Cerebellar cortex (tissue), 1 donor: ENCODE measurements at places on chromosomes 7 and 10.

GRCh38 chr7:38318803-38319416 lies 45.5 kb upstream of the TARP start:
- DNase-seq, result peak; percentile 39

DNA sequence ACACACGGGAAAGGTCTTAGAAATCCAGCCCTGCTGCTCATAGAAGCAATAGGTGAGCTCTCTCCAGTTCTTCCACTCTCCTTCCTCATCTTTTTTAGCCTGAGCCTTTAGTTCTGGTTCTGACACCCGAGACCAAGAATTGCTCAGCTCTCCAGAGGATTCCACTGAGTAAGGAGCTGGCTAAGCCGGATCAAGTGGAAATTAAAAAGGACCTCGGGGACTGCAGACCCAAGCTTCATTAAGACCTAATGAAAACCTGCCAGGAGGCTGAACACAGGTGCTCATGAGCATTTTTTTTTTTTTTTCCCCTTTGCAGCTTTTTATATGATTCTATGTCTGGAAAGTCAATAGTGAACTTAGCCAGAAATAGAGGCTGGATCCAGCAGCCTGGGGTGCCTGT lies 1176.0 kb upstream of the AUTS2 start:
- DNase-seq, result no peak

DNA sequence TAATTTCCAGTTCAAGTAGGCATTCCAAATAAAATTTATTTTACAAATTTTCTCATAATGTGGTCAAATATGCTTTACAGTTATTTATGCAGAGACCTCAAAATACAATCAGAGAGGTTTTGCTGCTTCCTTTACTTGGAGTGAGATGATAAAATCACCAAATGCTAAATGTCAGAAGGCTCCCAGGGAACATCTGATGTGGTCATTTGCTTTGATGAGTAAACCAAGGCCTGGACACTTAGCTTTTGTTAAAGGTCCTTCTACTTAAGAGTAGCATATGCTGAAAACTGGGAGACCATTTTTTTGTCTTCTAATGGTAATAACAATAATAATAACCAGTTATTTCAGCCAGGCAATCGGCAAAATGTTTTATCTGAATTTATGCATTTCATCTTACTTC lies 60.6 kb upstream of the AKR1E2 start:
- DNase-seq, result no peak

- no peak for DNase-seq
These were observed 33.7 kb downstream of the CTTNBP2 start for GRCh38 chr7:117839507-117839906.

- peak; percentile 13 for DNase-seq
These were observed 516.4 kb upstream of the ZMIZ1 start for GRCh38 chr10:78552261-78552811.
